GM19239 (cell line): ENCODE measurements at places on chromosomes 6 and 20.

DNA sequence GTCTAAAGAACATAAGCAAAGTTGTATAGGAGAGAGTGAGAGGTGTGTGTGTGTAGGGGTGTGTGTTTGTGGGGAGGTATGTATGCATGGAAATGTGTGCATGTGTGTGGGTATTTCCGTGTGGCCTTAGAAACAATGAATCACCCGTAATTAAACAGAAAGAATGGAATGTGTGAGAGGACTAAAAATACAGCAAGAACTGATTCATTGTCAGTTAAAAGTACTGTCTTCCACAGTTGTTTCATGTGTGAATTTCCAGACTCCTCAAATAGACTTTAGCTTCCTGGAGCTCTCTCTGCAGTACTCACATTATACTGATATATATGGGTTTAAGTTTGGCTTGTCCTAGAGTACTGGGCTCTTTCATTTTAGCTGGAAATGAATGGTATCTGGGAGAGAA is 145.7 kb downstream of the RIMS1 start:
- no peak for DNase-seq

GRCh38 chr6:38088829-38089228 is 269.3 kb downstream of the ZFAND3 start:
- no peak for DNase-seq

DNA sequence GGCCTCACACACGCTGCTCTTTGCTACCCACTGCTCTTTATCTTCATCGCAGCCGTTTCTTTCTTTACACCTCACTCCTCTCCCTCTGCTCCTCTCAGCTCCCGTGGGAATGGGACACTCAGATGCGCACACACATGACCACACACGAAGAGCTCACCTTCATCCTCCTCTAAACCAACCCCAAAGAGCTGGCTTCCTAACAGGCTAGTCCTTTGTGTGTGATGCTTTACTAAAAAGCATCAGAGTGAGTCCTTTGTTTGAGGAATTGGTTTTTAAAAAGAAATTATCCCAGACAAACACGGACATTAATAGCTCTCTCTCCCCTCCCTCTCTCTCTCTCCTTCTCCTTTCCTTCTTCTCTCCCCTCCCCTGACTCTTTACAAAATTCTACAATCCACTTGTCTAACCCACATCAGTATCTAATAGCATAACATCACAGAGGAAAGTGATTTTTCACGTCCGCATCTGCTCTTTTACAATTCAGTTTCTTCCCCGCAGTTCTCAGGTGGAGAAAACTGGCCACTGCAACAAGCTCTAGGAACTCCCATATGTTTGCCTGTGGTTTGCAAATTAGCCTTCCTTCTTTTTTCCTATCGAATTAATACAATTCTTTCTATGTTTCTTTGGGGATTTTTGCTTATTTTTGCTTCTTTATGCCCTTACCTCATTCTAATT is 306.8 kb upstream of the CNR1 start:
- DNase-seq = no peak

DNA sequence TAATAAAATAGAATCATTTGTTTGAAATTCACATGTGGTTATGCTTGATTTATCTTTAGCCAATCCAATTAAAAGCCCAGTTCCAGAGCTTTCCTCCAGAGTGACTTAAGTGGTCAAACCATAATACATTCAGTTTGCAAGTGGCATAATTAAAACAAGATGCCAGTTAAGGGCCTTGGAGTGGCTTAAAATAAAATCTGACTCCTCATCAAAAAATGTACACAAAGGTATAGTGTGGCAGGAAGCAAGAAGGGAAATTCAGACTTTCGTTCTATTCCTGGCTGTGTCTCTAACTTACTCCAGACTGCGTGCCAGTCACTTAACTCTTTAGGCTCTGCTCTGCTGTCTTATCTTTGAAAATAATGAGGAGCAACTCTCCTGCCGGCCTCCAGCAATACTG is 251.3 kb upstream of the PRND start:
- no peak for DNase-seq

- DNase-seq = no peak
Measured at GRCh38 chr20:54545676-54546358, 70.4 kb downstream of the DOK5 start.

DNA sequence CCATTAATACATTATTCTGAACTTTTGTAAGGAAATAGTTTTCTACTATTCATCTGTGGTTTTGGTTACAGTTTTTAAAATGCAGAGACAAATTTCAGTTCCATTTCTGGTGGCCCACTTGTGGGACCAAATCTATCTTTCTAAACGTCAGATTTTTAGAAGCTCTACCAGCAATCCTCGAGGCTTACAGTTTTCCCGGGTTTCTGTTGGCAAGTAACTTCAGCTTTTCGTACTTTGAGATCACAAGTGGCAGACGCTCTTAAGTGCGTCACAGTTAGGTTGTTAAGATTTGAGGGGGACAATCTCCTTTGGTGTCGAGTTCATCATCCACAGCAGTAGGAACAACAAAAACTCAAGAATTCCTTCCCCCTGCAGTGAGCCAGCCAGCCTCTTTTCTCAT is 60.0 kb downstream of the JARID2 start:
- DNase-seq = no peak

DNA sequence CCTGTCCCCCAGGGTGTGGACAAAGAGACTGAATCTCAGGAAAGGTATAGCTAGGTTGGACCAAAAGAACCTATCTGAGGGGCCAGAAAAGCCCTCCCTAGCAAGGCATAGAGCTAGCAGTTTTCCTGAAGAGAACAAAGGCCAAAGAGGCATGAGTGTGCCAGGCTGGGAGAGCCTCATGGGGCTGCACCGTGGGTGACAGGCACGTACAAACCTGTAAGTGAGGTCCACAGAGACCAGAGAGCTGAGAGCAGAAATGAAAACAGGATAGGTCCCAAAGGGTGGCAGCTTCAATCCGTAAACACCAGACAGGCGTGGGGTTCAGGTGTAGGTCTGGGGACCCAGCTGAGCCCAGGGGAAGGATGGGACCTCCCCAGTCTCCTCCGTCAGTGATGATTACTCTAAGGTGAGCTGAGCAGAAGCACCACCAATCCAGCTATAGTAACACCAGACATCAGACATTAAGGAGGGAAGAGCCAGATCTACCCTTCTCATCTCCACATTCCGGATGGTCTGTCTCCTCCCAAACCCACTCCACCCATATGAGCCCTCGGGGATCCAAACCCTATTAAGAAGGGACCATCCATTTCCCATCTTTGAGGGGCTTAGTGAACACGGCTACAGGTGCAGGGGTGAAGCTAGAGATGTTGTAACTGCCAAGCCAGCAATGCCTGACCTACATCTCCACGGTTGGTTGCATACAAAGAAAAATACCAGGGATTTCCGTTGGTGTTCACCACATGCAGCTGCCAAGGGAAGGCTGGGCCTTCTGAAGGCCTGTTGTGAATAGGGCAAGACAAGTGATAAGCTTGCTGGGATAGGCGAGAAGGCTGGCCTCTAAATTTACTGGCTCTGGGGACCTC is 38.3 kb downstream of the BCL2L1 start:
- DNase-seq = no peak

GRCh38 chr6:135228486-135228885 is 47.4 kb downstream of the MYB start:
- DNase-seq = no peak

- DNase-seq = no peak
Measured at GRCh38 chr6:99618649-99619408, 12.2 kb downstream of the PRDM13 start.

DNA sequence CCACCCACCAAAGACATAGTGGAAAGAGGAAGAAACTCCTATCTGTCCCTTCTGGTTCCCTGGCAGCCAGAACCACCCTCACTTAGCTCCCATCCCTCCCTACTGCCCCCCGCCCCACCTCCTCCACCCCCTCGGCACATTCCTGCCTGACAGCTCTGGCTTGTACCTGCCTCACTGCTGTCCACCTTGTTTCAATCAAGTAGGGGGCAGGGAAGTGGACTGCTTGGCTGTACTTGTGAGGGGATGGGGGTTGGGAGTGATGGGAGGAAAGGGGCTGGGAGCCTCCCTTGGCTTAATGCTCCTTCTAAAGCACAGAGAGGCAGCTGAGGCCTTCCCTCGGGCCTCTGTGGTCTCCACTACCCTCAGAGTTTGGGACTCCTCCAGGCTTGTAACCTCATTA is 22.1 kb upstream of the ZNF76 start:
- DNase-seq = no peak

DNA sequence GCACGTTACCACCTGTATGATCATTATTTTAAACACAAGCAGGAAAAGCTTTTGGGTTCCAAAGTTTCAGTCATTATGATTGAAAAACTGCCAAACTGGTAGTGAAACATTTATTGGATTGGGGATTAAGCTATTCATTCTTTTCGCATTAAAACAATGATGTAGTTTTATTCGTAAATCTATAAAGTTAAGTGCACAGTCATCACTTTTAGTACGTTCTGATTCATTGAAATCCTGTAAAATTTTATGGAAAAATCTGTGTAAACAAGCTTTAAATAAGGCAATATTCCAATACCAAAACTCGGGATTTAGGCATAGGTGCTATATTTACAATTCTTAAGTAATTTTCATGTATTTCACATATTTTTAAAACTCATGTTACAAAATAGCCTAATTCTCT is 379.9 kb downstream of the PLCB1 start:
- DNase-seq = no peak

DNA sequence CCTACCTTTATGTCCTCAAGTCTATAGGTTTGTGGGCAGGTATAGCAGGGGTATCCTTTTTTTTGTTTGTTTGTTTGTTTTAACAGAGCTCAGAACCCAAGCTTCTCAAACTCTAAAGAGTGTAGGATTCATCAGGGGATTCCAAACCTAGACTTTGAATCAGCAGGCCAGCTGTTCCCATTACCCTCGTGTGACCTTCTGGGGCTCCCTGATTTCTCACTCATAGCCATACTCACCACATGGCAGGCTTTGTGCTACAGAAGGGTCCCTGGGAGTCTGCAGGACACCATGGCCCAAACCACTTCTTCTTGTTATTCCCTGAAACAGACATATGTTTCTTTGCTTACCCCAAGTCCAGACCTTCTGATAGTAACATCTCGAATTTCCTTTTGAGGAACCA is 350.8 kb upstream of the TSHZ2 start:
- DNase-seq = no peak

DNA sequence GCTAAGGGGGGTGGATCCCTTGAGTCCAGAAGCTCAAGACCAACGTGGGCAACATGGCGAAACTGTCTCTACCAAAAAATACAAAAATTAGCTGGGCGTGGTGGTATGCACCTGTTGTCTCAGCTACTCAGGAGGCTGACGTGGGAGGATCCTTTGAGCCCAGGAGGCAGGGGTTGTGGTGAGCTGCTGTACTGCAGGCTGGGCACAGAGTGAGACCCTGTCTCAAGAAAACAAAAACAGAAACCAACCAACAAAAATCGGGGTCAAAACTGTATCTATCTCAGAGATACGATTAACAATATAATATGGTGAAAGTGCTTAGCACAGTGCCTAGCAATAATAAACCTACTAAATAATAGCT is 20.7 kb upstream of the BCAS1 start:
- DNase-seq = no peak

- DNase-seq = no peak
Measured at GRCh38 chr6:112401083-112401482, 54.0 kb downstream of the RFPL4B start.

- no peak for DNase-seq
Measured at GRCh38 chr20:17446171-17446570, 85.0 kb downstream of the BFSP1 start.

GRCh38 chr20:58612121-58612691 is 38.9 kb upstream of the STX16 start:
- DNase-seq = no peak

GRCh38 chr6:15677822-15678221 is 15.0 kb upstream of the DTNBP1 start:
- DNase-seq = no peak

DNA sequence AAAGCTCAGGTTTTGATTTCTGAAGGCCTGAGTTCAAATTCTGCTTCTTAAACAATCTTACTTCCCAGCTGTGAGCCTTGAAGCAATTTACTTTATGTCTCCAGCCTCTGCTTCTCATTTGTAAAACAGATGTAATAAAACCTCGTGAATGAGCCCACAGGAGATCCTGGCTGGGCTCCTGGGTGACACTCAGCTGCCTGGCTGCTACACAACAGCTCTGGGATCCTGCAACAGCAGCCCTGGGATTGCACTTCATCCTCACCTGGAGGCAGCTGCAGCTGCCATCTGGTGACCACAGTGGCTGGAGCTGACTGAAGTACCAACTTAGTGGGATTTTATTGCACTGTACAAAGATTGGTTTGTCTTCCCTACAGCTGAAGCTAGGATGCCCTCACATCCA is 98.6 kb downstream of the NDUFAF5 start:
- DNase-seq = no peak

DNA sequence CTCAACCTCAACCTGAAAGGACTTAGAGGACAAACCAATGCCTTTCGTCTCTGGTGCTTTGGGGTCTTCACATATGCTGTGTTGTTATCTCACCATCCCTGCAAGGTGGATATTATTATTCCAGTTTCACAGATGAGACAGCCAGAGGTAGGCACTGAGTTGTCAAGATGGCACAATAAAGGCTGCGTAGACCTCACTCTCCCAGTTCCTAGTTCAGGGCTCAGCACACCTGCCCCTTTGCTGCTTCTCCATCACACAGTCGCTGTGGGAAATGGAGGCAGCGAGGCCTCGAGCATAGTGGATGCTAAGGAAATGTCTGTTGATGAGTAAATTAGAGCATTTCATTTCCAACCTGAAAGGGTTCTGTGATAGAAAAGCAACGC is 22.0 kb downstream of the FOXP4 start:
- no peak for DNase-seq

GRCh38 chr20:60628749-60629148 is 623.3 kb upstream of the CDH4 start:
- no peak for DNase-seq

GRCh38 chr6:78700991-78701390 is 166.4 kb upstream of the IRAK1BP1 start:
- no peak for DNase-seq

GRCh38 chr6:21587961-21588480 is 5.5 kb upstream of the SOX4 start:
- DNase-seq = no peak

- peak; percentile 65 for DNase-seq
Measured at GRCh38 chr6:5723841-5724691, 282.7 kb downstream of the NRN1 start.

DNA sequence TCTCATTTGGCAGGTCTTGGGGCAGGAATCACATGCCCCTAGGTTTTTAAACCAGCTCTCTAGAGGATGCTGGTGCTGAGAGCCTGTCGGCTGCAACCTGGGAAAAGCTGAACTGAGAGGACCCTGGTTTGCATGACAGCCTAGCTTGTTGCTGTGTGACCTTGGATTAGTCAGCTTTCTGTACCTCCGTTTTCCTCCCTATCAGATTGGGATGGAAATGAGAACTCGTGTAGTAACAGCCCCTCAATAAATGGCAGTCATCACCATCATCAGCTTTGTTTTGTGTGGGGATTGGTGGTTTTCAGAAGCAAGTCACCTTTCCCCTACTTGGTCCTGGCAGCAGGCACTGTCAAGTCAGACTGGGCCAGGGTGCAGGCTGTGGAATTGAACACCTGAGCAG is 75.2 kb upstream of the MYL9 start:
- no peak for DNase-seq

DNA sequence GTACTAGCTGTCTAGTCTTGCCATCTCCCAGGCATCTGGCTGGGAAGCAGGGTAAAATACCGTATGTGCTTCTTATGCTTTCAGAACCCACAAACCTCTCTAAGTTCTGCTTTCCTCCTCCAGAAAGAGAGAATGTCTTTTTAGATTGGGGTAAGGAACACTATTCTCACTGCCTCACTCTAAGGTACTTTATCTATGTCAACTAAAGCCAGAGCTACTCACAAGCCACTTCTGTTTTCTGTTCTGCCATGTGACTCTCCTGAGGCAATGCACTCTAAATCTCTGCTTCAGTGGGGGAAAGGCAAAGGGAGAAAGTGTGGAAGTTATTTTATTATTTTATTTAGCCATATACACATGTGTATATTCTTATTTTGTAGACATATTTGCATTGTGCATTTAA is 15.6 kb downstream of the MEP1A start:
- no peak for DNase-seq
